ENCODE measurements at places on chromosomes 1 and 21.

DNA sequence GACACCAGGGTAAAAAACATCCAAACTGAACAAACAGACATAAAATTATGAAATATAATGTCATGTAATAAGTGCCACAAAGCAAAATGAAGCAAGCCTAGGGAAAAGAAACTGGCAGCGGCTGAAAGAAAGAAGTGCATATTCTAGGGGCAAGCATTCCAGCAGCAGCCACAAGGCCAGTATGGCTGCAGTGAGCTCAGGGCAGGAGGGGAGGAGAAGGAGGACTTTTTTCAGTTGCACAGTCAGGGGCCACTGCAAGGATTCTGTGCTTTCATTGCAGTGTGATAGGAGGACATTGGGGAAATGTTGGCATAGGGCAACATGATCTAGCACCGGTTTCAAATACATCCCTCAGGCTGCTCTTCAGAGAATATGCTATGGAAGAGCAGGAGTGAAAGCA is 263.8 kb downstream of the NEGR1 start:
- no peak for DNase-seq

GRCh38 chr1:66305927-66306326 is 228.0 kb upstream of the SGIP1 start:
- no peak for DNase-seq

GRCh38 chr1:111778541-111779051 is 22.9 kb downstream of the DDX20 start:
- DNase-seq = no peak

DNA sequence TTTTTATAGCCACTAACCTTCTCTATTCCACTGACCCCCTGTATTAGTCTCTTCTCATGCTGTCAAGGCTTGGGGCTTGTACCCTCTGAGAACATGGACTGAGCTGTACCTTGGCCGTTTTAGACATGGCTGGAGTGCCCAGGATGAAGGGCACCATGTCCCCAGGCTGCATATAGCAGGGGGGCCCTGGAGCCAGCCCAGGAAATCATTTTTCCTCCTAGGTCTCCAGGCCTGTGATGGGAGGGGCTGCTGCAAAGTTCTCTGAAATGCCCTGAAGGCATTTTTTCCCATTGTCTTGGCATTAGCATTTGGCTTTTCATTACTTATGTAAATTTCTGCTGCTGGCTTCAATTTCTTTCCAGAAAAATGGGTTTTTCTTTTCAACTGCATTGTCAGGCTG is 119.5 kb downstream of the NTMT2 start:
- no peak for DNase-seq

DNA sequence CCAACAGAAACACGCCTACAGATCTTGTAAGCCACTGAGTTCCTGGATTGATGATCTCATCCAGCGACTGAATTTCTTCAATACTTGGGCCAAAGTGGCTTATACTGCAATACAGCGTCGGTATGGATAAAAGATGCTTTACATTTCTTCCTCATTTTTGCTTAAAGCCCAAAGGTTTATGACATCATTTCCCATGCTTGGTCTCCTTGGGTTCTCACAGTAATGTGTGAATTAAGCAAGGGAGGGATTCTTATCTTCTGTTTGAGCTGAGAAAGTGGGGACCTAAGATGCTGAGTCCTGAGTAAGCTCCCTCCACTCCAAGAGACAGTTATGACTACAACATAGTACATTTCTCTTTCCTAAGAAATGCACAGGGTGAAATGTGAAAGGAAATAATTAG is 39.5 kb downstream of the LBR start:
- no peak for DNase-seq

DNA sequence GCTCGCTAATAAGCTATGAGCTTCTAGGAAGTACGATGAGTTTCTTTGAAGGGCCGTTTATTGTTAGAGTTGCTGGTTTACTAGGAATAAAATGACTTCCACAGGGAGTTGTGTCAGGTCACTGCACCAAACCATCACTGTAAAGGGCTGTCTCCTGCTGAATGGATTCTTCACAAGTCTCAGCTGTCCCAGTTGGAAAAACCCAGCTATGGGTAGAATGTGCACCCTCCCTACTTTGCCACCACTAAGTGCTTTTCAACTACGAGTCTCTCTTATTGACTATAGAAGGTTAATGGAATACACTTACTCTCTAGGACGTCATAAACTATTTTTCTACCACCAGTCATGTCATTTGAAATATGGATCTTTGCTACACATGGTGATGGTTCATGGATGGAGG is 94.8 kb upstream of the BMP8A start:
- DNase-seq = no peak

DNA sequence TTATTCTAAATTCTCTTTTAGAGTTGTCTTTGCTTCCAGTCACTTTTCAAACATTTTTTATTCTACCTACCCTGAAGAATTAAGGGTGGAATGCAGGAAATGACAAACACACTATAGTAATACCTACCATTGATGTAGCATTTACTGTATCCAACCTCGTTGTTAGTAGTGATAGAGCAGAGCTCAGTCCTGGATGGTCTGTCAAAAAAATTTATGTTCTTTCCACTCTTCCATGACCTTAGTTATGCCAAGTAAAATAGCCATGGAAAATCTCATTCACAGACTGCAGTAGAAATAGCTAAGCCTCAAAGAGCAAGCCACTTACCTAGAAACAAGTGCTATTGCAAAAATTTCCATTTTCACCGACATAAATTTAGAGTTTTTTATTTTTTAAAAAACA is 74.6 kb downstream of the CRB1 start:
- no peak for DNase-seq

- DNase-seq = no peak
Observed at GRCh38 chr21:18603980-18604379, 200.4 kb upstream of the TMPRSS15 start.

- DNase-seq = no peak
Observed at GRCh38 chr21:32525282-32525681, 60.0 kb downstream of the TCP10L start.

DNA sequence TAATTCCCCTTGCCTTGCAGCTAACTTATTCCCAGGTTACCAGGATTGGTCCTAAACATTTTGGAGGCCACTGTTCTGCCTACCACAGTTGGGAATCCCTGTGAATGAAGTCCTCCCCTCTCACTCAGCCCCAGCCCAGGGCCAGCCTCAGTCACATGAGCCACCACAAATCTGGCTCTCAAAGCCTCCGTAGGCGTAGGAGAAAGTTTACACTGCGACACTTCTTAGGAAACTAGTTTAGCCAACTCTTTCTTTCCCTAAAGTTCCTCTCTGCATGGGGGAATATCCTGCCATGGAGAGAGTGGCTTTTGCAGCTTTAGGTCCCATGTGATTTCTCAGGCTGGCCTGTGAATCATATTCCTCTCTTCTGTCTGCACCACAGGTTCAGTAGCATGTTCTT is 45.7 kb upstream of the ETV3 start:
- DNase-seq = no peak

All from stimulated activated naive CD4-positive, alpha-beta T cell treated with Interleukin-2 at 50 U/mL for 16 hours (primary cell).